CD8-positive, alpha-beta memory T cell (primary cell): ENCODE measurements at places on chromosomes 4 and X. TPM values are rescaled to one million over a fixed set of nuclear protein-coding genes. Genes with fewer than 3 reads are reported as not detected.
A peak's percentile ranks its signal among the peaks of the same experiment; 100 is the strongest.

GRCh38 chrX:10769195-10769594, 148.8 kb upstream of the MID1 start:
- H3K27ac ChIP-seq, result no peak overlapping the region
- H3K36me3 ChIP-seq, result no peaks in the 10 kb centered on the region

- no peak overlapping the region for H3K27ac ChIP-seq
- no peak for DNase-seq
- H3K4me3 ChIP-seq, result no peak overlapping the region
- H3K36me3 ChIP-seq, result no peaks in the 10 kb centered on the region
These were observed 34.5 kb upstream of the SLC4A4 start for GRCh38 chr4:71304289-71304850.

DNA sequence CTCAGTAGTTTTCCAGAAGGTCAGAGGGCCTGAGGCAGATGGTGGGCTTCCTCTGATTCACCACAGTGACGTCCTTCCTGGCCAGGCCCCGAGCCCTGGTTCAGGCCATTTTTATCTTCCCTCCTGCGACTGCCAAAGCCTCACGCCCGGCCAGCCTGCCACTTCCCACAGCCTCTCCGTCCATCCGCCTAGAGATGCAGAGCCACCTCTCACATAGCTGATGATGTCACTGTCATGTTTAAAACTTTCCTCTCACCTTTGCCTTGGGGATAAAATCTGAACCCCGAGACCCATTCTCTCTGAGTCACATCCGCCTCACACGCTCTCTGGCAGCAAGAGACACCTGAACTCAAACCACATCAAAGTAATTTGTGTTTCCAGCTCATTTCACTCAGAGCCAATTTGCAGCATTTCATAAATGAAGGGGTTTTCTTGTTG, 175.3 kb downstream of the QDPR start:
- H3K36me3 ChIP-seq, result no peaks in the 10 kb centered on the region
- H3K27ac ChIP-seq, result no peak overlapping the region
- H3K4me1 ChIP-seq, result peaks cover 20% of the 10 kb centered on the region
- no peak overlapping the region for H3K4me3 ChIP-seq
- DNase-seq, result peak; percentile 38

DNA sequence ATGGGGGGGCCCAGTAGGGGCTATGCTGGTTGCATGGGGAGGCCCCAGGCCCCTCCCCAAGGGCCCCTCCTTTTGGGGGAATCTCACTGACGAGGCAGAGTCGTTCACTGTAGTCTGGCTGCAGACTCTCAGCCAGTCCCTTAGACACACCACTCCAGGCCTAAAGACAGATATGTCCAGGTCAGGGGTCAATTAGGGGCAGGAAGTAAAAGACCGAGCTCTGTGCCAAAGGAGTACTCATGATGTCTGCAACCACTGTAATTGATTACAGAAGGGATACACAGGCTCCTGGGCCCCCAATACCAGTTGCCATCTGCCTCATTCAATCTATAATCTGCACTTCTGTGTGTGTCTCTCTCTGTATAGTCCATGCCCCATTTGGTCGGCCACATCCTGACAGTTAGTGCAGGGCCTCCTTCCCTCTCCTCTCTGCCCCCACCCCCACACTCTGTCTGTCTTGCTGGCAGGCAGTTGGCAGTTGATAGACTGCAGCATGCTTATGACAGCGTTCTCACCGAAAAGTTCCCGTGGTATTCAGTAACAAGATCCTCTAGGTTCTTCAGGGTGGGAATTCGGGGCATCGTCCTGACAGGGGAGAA, 1.3 kb upstream of the CXorf65 start:
- H3K27ac ChIP-seq, result peak overlapping the region; percentile 29
- H3K36me3 ChIP-seq, result peaks cover 30% of the 10 kb centered on the region
- DNase-seq, result no peak
- no peaks in the 10 kb centered on the region for H3K27me3 ChIP-seq
- peak overlapping the region; percentile 99 for H3K4me3 ChIP-seq
- peaks cover 67% of the 10 kb centered on the region for H3K4me1 ChIP-seq

GRCh38 chr4:3307891-3308575, 15.2 kb downstream of the RGS12 start:
- peaks cover 33% of the 10 kb centered on the region for H3K4me1 ChIP-seq
- no peaks in the 10 kb centered on the region for H3K27me3 ChIP-seq
- H3K4me3 ChIP-seq, result no peak overlapping the region
- no peaks in the 10 kb centered on the region for H3K36me3 ChIP-seq
- DNase-seq, result no peak

Gene PIR
- 1.9 TPM for total RNA-seq

Gene APOO
- total RNA-seq, result 42.6 TPM

Gene CTSO
- total RNA-seq, result 4.1 TPM

Gene CT45A10
- not detected for total RNA-seq

Gene TAF7L
- not detected for total RNA-seq

Gene IL3RA
- total RNA-seq, result 0.44 TPM

Gene GRIA3
- not detected for total RNA-seq
